ENCODE measurements at places on chromosomes 2 and 18. TPM values are rescaled to one million over a fixed set of nuclear protein-coding genes. Genes with fewer than 3 reads are reported as not detected.

DNA sequence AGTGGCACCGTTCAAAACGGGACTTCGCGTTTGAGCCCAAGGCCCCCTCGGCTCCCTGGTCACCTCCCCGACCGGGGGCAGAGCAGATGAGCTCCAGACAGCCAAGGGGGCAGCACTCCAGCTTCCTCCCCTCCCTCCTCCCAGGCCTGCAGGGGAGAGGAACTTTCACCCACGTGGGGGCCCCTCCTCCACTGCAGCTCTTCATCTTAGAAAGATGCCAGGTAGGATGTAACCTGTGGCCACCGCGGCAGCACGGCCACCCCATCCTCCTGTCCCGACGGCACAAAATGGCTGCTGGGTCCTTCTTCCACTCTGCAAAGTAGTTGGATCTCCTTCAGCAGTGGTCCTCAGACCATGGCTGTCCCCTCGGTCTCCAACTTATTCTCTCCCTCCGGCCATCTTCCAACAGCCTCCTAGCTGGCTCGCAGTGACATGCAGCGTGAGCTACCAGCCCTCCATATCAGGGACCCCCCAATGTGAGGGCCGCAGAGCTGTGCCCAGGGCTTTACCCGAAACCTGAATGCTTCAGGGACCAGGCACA lies 94.5 kb upstream of the ID2 start:
- DNase-seq, result no peak

- no peak for DNase-seq
Observed at GRCh38 chr2:53006980-53007379, 760.6 kb upstream of the CHAC2 start.

The LTBP1 gene
- total RNA-seq, result 0.10 TPM

DNA sequence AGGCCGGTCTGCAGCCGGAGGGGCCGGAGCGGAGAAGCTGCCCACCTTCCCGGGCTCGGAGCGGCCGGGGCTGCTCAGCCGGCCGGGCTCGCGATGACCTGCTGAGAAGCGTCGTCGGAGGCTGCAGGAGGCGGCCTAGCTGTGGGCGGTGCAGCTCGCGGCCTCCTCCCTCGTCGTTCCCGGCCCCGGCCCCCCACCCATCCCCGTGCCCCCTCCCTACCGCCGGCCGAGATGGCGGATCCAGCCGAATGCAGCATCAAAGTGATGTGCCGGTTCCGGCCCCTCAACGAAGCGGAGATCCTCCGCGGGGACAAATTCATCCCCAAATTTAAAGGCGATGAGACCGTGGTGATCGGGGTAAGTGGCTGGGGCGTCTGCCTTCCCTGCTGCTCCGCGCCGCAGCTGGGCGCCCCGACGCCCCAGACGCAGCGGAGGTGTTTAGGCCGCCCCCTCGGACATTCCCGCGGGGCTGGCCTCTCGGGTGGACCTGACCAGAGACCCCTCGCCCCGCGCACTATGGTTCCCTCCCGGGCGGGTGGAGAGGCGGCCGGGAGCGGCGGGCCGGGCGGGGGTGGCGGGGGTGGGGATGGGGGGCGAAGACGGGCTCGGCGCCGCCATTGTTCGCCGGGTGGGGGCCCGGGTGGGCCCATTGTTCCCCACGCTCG lies 492 bp downstream of the KIF5C start:
- peak; percentile 33 for DNase-seq

The CCL20 gene
- total RNA-seq, result 72.0 TPM

GRCh38 chr2:165636959-165637358 lies 157.1 kb downstream of the GALNT3 start:
- DNase-seq, result no peak

The MEMO1 gene
- total RNA-seq, result 44.7 TPM

- no peak for DNase-seq
Observed at GRCh38 chr18:51946946-51947345, 393.1 kb upstream of the DCC start.

The NABP1 gene
- total RNA-seq, result 65.4 TPM

GRCh38 chr2:227443889-227444568 lies 27.9 kb upstream of the AGFG1 start:
- DNase-seq, result no peak

GRCh38 chr18:38751898-38752297 lies 1186.3 kb upstream of the CELF4 start:
- peak; percentile 35 for DNase-seq

- DNase-seq, result no peak
Observed at GRCh38 chr18:45413180-45413836, 202.0 kb upstream of the SLC14A2 start.

GRCh38 chr2:47501374-47502200 lies 98.6 kb downstream of the MSH2 start:
- peak; percentile 15 for DNase-seq

The ASB18 gene
- total RNA-seq, result not detected

The NEB gene
- 0.14 TPM for total RNA-seq

DNA sequence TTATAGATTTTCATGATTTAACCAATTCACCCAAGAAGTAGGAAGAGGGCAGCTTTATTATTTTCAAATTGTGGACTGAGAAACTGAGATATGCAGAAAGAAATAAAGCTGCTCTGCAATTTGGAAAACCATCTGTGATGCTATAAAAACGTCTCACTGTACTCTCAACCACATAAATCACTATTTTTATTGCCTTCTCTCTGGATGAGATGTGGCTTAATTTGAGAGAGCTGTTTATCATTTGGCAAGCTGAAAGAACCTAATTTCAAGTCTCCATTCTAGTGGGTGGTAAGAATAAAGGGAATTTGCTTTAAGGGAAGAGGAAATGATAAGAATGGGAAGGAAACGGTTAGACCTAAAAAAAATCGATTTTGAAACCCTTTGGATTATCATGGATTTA lies 49.9 kb upstream of the CYP1B1 start:
- DNase-seq, result no peak

- no peak for DNase-seq
Observed at GRCh38 chr18:63917817-63918216, 10.1 kb downstream of the SERPINB10 start.

The MDH1B gene
- total RNA-seq, result 0.87 TPM

Data from activated CD4-positive, alpha-beta memory T cell treated with anti-CD3 and anti-CD28 coated beads for 36 hours (primary cell).